Activated CD4-positive, alpha-beta T cell treated with anti-CD3 and anti-CD28 coated beads for 24 hours (primary cell): ENCODE measurements at places on chromosomes 11 and 22.

DNA sequence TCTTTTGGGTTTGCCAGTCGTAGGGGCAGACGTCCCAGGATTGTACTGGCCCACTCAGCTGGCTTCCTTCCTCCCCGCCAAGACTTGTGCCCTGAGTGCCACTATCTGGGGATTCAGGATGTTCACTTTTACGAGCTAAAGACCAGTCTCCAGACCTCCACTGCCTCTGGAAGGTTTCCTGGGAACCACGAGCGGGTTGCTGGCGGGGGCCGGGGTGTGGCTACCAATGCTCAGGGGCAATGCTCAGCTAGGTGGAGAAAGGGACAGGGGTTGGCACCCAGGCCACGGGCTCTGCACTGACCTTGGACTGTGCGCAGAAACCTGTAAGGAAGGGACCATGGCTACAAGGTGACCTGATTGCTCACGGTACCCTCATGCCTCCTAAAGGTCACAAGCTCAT is 2.2 kb downstream of the NEFH start:
- DNase-seq = no peak

DNA sequence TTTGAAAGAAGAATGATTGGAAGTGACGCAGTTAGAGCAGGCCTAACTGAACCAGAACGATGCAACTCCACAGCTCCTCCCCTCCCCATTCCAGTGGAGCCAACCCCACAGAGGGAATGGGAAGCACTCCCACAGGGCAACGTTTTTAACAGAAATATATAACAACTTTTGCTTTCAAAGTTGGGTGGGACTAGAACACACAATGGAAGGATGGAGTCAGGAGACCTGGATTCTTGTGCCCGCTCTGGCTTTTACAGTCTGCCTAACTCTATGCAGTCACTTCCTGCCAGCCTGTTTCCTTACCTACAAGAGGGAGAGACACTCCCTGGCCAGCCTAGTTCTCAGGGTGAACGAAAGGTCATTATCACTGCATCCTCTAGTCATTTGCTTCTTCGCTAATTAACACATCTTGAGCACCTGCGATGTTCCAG is 75.5 kb downstream of the PACSIN2 start:
- no peak for DNase-seq

DNA sequence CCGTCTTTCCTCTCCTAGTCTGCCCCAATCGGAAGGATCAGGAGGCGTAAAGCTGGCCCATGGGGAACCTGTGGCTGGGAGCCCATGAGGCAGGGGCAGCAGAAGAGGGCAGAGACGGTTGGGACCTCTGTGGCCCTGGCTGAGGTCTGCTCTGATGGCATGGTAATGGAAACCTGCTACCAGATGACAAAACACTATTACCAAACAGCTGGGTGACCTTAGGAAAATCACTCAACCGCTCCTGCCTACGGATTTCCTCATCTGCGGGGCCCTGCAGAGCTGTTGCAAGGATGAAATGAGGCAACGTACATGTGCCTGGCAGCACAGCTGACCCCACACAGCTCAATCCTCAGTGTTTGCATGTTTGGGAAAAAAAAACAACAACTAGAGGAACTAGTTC is 4.6 kb downstream of the AP5B1 start:
- no peak for DNase-seq

DNA sequence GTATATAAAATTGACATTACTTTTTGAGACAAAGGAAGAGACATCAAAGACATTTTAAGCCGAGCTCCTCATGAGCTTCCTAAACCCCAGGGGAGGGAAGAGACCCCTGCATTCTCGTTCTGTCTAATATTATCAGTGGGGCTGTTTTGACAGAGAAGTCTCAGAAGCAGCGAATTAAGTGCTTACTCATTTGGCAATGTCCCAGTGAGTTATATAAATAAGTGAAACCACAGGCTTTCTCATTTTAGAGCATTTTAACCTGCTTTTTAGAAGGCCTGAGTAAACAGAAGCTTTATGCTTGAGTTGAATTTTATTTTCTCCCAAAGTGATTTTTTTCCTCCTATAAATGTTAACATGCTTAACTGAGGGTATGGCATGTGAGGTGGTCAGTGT is 23.2 kb upstream of the C1QTNF4 start:
- DNase-seq = no peak

GRCh38 chr11:62721994-62722393 is 5.3 kb downstream of the HNRNPUL2 start:
- no peak for DNase-seq

DNA sequence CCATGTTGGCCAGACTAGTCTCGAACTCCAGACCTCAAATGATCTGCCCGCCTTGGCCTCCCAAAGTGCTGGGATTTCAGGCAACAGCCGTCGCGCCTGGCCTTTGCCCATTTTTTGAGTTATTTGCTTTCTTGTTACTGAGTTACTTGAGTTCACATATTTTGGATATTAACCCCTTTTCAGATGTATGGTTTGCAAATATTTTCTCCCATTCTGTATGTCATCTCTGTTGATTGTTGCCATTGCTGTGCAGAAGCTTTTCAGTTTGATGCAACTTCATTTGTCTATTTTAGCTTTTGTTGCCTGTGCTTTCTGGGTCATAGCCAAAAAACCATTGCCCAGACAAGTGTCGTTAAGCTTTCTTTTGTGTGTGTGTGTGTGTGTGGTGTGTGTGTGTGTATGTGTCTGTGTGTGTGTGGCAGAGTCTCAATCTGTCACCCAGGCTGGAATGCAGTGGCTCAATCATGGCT is 6.8 kb downstream of the TSGA10IP start:
- DNase-seq = no peak

DNA sequence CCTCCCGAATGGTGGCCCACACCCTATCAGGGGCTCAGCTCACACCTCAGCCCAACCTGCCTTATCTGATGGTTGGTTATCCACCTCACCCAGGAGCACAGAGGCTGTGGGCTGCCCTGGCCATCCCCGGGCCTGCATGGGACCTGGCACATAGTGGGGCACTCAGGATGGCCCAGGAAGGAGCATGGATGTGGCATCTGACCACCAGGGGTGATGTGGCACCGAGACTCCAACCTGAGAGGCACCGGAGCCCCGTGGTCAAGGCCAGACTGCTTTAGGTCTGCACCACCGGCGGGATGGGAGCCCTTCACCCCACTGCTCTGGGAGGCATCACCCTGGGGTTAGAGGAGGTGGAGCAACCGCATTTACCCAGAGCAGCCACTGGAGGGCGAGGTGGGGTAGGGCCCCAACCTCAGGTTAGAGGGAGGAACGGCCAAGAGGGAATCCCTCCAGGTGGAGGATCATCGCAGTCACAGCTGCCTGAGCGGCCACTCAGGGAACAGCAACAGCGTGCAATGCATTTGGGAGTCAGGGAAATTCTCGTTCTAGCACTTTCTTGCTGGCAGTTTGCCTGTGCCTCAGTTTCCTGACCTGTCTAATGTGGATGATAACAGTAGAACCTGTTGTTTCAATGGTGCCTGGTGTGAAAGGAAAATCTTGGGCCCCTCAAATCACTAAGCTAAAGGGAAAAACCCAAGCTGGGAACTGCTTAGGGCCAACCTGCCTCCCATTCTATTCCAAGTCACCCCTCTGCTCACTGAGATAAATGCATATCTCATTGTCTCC is 52.9 kb upstream of the CARS1 start:
- peak; percentile 22 for DNase-seq
